ENCODE measurements at places on chromosomes 5 and 9.
A peak's percentile ranks its signal among the peaks of the same experiment; 100 is the strongest.

- no peak for DNase-seq
Observed at GRCh38 chr9:77667151-77667550, 19.0 kb upstream of the GNA14 start.

DNA sequence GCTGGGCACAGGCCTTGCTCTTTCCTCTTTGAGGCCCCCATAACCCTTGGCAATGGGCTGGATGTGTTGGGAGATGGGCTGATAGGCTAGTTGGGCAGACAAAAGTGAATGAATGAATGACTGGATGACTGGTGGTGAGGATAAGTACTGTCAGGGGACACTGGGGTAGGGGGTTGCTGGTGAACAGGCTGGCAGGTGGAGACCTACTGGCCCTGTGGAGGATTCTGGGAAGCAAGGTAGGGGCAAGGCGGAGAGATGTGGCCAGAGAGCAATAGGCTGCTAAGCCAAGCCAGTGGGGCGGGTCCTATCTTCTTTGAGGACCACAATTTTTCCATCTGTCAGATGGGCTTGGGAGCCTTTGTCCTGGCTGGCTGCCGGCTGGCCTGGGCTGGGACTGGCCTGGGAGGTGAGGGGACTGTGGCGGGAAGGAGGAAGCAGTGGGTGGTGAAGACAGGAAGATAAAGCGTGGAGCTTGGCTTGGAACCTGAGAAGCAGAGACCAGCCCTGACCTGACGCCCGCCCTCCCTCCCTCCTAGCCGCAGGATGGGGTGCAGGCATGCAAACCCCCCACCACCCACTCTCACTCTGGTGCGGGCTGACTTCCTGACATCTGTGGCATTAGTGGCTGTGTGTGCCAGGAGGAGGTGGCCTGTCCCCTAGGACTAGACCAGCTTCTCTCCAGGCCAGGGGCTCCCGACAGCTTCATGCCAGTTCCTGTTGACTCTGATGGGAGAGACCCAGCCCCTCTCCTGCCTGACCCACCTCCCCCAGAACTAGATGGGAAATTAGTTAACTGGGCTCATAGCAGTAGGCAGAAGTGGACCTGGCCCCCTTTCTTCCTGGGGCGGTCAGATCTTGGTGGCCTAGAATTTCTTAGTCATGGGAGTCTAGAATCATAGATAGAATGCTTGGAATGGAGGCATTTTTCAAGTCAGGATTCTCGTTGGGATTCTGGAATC, 9.5 kb downstream of the CXXC5 start:
- no peak for DNase-seq

DNA sequence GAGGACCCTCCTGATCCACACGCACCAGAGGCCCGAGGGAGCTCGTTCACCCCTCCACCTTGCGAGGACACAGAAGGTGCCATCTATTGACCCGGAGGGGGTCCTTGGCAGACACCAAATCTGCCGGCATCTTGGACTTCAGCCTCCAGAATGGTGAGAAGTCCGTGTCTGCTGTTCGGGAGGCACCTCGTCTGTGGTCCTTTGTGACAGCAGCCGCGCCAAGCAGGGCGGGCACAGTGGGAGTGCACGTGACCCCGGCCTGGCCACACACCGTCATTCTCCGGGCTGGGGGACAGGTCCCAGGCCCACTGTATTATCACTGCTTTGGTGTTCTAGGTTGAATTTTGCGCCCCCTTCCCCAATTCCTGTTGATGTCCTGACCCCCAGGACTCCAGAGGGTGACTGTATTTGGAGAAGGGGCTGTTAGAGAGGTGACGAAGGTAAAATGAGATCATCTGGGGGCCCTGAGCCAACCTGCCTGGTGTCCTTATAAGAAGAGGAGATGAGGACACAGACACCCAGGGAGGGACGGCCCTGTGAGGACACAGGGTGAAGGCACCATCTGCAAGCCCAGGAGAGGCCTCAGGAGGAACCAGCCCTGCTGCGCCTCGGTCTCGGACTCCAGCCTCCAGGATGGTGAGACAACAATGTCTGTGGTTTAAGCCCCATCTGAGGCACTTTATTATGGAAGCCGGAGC, 15.7 kb downstream of the LPCAT1 start:
- peak; percentile 48 for DNase-seq

- no peak for DNase-seq
Observed at GRCh38 chr9:8673830-8674229, 874.3 kb upstream of the DMAC1 start.

- DNase-seq, result no peak
Observed at GRCh38 chr5:169688106-169688505, 51.0 kb downstream of the DOCK2 start.

GRCh38 chr5:62977661-62978060, 399.0 kb downstream of the LRRC70 start:
- no peak for DNase-seq

DNA sequence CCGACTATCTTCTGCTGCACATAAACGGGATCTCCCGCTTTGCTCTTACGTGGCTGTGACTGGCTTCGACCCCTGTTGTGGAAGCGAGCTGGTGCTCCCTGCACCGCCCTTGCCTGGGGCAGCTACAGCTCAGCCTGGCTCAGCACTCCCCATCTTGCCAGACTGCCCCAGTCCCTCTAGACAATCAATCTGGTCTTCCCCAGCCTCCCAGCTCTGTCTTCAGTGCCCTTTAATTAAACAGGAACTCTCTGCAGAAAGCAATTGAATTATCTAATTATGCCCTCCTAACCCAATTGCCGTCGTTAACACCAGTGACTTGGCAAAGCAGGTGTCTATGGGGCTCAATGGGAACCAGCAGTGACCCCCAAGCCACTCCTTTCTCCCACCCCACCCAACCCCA, 18.9 kb upstream of the NTNG2 start:
- no peak for DNase-seq

GRCh38 chr5:88021141-88021540, 247.5 kb downstream of the TMEM161B start:
- DNase-seq, result no peak

- no peak for DNase-seq
Observed at GRCh38 chr5:99543841-99544240, 615.0 kb upstream of the CHD1 start.

DNA sequence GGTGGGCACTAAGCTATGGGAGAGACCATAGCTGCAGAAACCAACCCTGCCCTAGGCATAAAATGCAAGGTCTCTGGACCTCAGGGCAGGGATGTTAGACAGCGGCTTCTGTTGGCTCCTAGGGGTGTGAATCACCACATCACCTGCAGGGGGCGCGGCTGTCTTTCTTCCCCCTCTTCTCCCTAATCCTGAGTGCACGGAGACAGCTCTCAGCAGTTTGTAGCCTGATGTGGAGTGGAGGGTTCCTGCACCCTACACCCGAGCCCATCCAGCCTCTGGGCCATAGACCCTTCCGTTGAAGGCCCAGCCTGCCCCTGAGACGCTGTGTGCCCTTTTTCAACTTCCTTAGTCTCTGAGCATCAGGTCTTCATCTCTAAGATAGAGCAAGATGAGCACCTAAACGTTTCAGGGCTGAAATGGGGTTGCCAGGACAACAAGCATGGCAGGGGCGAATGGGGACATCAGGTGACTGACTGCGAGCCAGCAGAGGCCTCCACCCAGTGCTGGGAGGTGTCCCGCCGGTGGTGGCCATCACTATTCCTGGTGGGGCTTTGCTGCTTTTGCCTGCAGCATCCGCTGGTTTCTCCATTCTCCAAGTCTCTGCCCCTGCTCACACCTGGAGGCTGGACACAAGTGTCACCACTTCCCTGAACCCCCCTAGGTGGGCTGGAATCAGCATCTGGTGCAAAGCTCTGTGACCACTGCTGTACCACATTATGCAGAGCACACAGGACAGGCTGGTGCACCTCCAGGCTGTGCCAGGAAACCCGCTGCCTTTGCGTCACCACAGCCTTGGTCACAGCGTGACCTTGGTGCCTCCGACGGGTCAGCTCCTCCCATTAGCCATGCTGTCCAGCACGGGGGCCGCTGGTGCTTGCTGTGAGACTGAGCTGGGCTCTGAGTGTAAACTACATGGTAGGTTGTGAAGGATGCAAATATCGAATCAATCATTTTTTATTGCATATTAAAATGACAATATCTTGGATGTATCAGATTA, 2.5 kb upstream of the SEC16A start:
- DNase-seq, result peak; percentile 91

DNA sequence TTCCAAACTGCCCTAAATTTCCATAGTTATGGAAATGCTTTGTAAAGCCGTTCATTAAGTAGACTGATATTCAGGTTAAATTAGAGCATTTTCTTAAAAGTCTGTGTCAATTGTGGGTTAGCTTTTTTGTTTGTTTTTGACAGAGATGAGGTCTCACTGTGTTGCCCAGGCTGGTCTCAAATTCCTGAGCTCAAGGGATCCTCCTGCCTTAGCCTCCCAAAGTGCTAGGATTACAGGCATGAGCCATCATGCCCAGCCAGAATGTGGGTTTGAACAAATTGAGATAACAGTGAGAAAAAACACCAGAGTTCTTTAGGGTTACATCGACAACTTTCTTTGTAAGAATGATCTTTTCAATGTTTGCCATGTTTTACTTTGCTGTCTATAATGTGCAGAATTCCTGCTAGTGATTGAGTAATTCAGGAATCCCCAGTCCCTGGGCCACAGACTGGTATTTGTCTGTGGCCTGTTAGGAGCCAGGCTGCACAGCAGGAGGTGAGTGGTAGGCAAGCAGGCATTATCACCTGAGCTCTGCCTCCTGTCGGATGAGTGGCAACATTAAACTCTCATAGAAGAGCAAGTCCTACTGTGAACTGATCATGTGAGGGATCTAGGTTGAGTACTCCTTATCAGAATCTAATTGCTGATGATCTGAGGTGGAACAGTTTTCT, 80.5 kb downstream of the RAI14 start:
- no peak for DNase-seq

DNA sequence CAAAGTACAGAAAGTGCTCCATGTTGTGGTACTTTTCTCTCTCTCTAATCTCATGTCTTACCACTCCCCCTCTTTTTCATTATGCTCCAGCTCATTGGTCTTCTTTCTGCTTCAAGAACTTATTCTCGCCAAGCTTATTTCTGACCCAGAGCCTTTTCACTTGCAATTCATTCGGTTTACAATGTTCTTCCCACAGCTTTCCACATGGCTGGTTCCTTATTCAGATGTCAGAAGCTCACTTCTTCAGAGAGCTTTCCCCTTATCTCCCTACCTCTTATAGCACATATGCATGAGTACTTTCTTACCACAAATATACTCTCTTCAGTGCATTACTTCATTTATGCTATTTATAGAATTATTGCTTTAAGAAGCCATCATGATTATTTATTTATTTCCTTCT, 338.8 kb upstream of the ATP10B start:
- DNase-seq, result no peak

DNA sequence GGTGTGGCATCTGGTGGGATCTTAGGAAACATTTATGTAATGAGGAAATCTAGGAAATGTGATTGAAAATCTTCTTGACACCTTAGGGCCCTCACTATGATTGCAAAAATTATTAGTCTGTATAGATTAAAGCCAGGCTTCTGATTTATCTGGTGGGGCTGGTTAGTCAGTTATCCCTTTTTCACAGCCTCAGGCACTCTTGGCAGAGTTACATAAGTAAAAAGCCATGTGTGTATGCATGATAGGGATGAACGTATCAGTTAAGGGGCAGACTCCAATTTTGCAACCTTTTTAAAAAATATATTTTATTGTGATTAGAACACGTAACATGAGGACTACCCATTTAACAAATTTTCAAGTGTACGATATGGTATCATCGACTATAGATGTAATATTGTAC, 30.6 kb upstream of the RAB14 start:
- no peak for DNase-seq
